ENCODE measurements at places on chromosomes 7 and 10.
A peak's percentile ranks its signal among the peaks of the same experiment; 100 is the strongest.

DNA sequence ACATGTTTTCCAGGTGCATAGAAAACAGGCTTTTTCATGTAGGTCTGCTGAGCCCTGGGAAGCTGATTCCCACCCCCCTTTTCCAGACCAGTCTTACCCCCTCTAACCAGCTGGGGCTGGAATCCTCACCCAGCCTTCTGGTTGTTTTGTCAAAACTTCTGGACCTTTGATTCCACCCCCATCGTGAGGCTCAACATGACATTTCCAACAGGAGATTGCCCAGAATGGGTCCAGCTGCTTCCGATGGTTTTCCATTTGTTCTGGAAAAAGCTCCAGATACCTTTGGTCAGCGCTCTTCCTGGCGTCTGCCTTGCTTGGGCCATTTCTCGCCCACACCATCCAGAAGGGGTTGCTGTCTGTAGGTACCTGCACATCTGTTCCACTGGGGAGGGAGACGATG lies 41.5 kb downstream of the MINDY4 start:
- DNase-seq = no peak

DNA sequence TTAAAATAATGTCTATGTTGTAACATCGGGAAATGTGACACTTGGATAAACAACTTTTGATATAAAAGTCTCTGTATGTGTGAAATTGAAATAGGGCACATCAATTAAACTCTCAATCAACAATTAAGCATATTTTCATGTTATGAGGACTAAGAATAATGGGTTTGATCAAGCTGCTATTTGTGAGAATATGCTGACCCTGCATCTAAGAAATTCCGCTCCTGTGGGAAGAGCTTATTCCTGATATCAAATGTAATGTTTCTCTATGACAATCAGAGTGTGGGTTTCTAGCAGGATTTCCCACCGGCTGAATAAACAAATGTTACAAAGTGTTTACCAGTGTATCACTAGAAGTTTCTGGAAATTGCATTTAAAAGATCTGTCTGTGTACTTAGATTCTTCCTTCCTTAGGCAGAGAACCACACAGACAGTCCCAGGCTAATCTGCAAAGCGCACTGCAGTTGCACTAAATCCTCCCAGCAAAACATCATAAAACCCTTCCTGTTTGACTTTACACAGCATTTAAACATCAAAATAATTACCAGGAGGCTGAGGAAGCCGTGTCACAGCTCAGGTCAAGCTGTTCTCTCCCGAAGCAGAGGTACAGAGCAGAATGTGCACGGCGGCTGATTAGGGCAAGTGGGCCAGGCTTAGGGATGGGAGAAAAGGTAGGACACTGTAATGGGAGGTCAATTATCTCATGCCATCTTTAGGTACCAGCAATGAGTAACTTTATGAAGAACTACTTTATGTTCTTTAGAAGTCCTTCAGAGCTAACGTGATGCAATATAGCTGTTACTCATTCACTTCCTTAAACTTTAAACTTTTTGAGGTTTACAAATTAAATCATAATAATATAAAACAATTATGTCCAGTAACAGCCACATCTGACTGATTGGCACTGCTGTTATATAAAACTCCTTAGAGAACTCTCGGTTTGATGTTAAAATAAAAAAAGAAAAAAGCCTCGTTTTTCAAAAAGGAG lies 109.1 kb upstream of the CTTNBP2 start:
- no peak for DNase-seq

DNA sequence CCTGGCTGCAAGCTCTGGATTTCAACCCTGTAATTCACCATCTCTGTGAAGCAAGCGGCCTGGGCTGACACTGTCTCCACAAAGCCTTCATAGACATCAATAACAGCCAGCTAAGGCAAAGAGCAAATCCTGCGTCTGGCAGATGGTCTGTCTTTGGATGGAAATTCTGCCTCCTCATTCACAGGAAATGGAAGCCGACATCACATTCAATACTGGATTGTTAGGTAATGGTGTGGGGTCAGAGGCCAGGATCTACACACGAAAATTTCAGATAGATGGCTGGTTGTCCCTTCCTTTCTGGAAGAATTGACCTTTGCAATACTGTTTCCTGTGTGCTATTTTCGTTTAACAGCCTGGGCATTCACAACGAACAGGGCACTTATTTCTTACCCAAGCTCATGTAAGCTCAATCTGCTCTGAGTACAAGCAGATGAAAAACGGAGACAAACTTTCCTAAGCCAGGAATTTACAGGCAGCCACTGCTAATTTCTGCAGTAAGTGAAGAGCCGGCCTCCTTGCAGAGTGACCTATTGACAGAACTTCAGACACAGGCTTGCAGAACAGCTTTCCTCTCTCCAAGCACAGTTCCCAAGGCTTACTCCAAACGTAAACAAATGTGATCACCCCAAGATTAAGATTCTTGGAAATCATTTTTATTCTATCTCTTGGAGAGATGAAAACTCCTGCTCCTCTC lies 3.1 kb upstream of the ADAM12 start:
- DNase-seq = no peak

DNA sequence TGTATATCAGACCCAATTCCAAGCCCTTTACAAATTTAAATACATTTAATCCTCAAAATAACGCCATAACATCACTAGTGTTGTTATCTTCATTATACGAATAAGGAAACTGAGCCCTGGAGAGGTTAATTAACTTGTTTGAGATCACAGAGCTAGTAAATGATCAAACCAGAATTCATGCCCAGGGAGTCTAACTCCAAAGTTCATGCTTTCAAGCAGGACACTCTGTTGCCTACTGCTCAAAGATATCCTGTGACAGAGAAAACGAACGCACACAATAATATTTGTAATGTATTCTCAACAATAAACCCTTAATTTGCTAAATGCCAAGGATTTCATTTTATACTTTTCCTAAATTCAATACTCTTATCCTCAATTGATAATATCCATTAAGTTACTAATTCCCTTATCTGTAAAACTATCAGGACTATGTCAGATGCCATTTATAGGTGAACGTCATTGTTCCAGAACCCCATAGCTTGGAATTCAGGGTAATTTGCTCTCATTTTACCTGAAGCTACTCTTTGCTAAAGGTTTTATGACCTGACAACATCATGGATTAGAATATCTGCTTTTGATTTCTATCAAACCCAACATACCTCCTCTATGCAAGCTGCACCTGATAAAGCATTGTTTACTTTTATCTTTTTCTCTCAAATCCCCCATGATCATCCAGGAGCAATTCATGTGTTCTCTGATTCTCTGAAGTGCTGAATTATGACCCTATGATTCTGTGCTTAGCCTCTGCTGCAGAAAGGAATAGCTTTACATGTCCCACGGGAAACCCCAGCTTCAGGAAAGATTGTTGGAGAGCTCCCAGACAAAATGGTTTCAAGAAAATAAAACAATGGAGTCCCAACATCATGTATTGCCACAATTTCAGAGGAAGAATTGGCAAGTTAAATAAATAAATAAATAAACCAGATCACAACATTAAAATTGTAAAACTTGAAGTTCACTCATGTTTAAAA lies 150.2 kb upstream of the CDK1 start:
- no peak for DNase-seq

DNA sequence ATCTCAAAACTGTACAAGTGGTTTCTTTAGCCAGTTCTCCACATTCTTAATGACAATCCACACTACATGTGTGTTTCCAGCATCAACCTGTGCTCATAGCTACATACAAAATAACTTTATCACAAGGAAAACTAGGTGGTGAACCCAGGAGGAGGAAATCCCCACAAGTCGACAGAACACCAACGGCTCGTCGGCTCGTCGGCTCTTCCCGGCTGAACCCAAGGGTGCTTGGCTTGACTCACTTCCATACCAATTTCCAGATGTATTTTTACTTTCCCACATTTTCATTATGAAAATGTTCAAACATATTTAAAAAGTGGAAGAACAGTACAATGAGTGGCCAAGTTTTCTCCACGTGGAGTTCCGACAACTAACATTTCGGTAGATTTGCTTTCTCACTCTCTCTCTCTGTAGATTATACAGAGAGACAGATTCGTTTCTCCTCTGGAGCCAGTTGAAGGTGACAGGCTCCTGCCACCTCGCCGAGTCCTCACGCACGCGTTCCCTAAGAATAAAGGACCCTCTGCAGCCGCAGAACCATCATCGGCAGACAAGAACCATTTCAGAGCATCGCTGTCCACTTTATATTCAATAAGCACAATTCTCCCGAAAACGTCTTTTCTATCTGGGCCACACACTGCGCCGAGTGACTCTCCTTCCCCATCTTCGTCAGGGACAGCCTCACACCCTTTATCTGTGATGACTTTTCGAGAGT lies 53.3 kb downstream of the DIP2C start:
- DNase-seq = no peak

DNA sequence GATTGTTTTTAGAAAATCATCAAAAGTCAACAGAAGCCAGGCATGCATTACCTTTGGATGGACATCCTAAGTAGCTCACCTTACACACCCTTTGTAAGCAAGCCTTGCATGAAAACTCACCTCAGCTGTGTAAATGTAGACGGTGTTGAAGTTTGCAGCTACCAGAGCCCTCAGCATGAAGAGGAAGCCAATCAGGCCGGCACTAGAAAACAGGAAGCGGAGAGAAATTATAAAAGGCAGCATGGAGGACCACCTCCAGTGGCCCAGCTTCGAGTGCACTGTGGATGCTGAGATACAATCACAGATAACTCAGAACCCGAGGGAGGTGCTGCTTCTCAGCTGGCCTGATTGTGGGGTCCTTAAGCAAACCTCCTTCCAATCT lies 75.3 kb downstream of the SVOPL start:
- DNase-seq = peak; percentile 69

- DNase-seq = no peak
Measured at GRCh38 chr7:100176096-100177044, 811 bp downstream of the GPC2 start.

DNA sequence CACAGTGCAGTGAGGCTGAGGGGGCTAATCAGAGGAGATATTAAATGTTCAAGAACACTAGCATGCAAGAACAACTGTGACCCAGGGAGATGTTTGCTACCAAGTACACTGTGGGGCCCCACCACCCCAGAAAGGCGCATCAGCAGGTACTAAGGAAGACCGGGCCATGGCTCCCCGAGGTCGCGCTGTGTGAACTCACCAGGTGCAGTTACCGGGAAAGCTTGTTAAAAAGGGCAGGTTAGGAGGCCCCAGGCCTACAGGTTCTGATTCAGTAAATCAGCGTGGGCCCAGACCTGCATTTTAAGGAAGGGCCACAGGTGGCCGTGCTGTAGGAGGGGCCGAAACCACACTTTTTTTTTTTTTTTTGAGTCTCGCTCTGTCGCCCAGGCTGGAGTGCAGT lies 54.6 kb downstream of the TMEM209 start:
- DNase-seq = no peak

DNA sequence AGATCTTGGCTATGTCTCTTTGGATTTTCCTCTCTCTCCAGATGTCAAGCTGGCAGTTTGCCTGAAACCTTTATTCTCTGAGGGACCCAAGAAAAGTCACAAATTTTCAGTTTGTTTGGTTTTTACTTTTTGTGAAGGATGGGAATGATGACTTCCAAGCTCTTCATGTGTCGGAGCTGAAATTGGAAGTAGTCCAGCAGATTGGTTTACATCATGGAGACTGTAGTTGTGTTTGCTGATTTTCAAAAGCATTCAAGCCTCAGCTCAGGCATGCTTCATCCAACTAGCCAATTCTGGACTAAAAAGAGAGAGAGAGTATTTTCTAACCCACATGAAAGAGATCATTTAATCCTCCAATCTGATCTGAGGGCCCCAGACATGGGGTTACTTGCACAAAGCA lies 326.2 kb upstream of the AUTS2 start:
- DNase-seq = no peak

GRCh38 chr10:43234471-43235041 lies 32.3 kb downstream of the RASGEF1A start:
- no peak for DNase-seq

DNA sequence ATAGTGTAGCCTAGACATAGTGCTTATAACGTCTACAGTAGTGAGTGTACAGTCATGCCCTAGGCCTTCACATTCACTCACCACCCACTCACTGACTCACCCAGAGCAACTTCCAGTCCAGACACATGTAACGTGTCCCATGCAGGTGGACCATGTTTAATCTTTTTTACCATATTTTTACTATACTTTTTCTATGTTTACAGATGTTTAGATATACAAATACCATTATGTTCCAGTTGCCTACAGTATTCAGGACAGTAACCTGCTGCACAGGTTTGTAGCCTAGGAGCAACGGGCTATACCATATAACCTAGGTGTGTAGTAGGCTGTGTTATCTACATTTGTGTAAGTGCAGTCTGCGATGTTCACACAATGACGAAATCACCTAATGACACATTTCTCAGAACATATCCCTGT lies 11.0 kb downstream of the MPP7 start:
- DNase-seq = no peak

DNA sequence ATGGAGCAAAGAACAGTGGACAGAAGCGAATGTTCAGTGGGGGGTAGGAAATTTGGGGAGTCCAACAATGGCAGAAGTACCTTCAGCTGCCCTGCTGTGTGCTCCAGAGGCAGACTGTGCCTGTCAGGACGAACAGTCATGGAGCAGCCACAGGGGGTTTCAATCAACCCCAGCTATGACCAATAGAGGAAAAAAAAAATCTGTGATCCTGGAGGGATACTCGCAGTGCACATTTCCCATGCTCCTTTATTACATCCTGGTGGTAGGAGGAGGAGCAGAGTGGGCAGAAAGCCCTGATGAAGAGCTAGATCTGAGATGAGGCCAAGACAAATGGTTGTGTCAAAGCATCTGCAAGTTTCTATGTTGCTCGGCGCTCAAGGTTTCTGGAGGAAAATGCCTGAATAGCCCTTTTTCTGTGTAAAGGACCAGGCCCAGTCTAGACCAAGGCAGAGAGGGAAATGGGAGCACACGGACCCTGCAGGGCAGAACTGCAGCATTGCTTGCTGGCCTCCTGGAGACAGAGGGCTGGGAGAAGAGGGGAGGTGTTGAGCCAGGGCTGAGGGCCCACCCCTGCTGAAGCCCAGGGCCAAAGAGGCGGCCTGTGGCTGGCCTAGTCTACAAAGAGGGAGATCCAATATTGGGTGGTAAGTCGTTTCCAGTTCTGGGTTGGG lies 201.5 kb downstream of the GRID1 start:
- DNase-seq = no peak

DNA sequence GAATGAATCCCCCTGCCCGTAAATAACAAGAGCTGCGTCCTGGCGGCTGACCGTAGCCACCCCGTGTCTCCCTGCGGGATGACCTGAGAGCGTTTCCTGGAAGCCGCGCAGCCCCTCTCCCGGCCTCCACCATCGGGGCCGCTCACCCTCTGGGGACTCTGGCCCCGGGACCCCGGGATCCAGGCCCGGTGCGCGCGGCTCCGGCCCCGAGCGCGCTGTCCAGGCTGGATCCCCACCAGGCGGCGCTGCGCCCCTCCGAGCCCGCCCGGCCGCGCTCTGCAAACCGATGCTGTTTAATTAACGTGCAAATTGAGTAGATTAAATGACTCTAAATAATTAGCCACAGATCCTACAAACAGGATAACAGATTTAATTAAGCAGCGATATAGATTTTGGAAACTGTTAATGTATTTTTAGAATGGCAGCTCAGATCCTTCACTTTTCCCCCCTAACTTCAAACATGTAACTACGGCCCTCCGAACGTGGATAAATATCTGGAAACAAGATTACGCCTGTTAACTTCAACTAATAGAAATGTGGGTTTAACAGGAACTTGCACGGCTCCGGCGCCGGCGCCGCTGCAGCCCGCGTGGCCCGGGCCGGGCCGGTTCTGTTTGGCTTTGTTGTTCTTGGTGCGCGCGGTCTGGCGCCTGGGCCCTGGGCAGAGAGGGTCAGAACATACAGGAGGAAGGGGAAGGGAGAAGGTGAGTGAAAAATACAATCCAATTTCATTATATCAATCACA lies 7.1 kb upstream of the UNCX start:
- DNase-seq = no peak

- DNase-seq = no peak
Measured at GRCh38 chr7:32289651-32290414, 200.3 kb downstream of the LSM5 start.

- DNase-seq = no peak
Measured at GRCh38 chr7:42743077-42743858, 168.6 kb downstream of the C7orf25 start.

All from NCI-H510A (cell line).